ENCODE measurements at places on chromosomes 5 and 9. TPM values are rescaled to one million over a fixed set of nuclear protein-coding genes. Genes with fewer than 3 reads are reported as not detected.

- DNase-seq = no peak
These were observed 220.6 kb upstream of the DMAC1 start for GRCh38 chr9:8020186-8020585.

GRCh38 chr9:107868186-107868585, 378.6 kb upstream of the KLF4 start:
- DNase-seq = no peak

- no peak for DNase-seq
These were observed 50.9 kb downstream of the MVB12B start for GRCh38 chr9:126377536-126377935.

GRCh38 chr5:104062621-104063377, 500.2 kb upstream of the NUDT12 start:
- DNase-seq = no peak

- DNase-seq = no peak
These were observed 534.5 kb downstream of the TMEM38B start for GRCh38 chr9:106228861-106229260.

GRCh38 chr5:126274076-126274762, 149.0 kb upstream of the GRAMD2B start:
- no peak for DNase-seq

DNA sequence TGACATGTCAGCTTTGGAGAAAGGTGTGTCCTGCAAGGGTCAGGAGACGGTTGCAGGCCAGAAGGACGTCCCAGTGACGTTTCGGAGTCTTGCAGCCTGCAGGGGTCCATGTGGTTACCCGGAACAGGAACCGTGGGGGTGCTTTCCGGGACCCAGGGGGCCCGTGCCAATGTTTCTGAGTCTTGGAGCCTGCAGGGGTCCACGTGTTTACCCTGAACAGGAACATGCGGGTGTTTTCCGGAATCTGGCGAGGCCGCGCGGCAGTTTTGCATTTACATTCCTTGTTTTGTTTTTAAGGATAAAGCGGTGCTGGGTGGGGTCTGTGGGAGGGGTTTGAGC, 30.6 kb downstream of the NKD2 start:
- no peak for DNase-seq

DNA sequence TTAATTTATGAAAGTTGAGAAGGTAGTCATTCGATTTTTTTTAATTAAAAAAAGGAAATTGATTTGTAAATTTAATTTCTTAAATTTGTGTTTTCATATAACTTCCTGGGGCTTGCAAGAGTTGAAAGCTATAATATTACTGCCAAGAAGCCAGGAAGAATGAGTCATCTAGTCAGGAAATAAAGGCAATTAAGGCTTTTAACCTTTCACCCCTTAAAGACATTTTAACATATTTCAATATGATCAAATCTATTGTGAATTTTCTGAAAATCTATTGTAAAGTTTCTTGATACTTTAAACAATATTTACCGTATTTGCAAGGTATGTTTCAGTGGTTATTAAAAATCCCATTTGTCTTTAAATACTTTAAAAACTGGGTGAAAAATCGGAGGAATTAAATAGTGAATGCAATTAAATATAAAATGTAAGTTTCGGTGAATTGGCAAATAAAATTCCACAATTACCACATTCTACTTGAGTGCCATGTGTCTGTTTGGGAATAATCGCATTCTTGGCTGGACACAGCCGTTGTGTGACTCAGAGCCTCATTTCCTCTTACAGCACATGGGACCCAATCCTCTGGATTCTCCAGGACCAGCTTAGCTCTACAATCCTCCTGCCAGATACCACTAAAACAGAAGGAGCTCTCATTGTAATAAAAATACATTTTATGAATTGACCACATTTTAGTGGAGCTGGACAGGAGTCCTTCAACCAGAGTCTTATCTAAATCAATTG, 310.7 kb downstream of the HCN1 start:
- DNase-seq = no peak

DNA sequence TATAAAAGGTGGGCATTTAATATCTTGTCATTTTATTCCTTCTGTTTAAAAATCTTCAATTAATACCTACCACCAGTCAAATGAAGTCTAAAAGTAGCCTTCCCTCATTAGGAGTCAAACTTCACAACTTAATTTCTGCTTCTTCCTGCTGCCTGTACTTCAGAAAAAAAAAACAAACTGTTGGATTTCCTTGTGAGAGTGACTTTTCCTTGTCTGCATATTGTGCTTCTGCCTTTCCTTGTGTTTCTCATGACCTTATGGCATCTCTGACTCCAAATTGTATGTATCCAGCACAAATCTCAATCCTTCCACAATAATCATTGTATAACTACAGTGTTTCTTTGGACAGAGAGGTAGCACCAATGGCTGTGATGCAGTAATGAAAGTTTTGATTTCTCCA, 32.1 kb downstream of the GRAMD2B start:
- DNase-seq = no peak

DNA sequence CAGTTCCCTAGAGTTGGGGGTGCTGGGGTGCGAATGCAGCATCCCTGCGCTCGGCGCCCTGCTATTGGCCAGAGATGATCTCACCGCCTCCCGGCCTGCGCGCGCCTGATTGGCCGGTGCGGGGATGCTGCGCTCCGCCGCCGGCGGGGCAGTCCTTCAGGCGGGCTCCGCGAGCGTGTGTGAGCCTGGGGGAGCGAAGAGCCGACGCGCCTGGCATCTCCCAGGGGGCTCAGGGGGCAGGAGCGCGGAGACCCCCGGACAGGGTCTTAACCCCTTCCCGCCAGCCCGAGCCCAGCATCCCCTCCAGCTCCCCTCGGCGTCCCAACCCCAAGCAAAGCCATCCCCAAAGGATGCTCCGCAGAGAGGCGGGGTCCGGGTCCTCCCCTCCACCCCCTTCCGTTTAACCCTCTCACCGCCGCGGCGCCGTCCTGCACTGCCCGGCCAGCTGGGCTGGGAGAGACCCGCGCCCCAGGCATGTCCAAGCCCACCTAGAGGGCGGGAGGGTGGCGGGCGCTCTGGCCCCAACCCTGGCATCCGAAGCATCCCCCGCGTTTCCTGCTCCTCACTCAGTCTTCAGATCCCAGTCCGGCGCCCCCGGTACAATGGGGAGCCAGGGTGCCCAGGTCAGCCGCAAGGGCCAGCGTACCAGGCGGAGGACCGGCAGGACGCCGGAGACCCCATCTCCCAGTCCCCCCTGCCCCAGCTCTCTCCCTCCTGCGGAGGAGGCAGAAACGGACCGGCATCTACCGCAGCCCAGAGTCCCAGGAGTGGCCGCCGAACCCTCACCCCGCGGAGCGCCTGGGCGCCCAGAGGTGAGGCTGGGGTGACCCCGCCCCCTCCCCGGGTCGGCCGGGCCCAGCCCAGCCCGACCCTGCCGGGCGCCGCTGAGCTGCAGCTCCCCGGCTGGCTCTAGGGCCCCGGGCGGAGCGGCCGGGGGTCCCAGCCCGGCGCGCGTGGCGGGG, 19.3 kb upstream of the TOR2A start:
- DNase-seq = peak; percentile 56

DNA sequence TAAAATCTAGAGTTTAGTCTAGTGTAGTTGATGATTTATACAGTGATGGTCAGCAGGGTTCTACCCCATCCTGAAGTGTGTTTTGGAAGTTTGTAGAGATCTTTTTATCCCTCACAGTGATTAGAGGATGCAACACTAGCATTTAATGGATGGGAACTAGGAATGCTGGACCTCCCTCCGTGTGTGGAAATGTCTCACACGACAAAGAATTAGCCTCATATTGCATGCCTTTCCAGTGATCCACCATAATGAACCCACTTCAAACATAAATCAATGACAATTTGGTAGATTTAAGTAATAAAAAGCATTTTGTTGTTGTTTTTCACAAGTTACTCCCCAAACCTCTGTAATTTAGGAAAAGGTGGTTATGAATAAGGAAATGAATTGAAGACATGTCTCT, 82.5 kb upstream of the LMNB1 start:
- no peak for DNase-seq

- peak; percentile 43 for DNase-seq
These were observed 14.3 kb upstream of the NR4A3 start for GRCh38 chr9:99807276-99807852.

- DNase-seq = no peak
These were observed 8.1 kb downstream of the OSMR start for GRCh38 chr5:38853753-38854470.

Gene TSLP
- total RNA-seq = 1.4 TPM

Gene HAVCR2
- total RNA-seq = 14.6 TPM

Gene NUTM2F
- not detected for total RNA-seq

Gene BTNL8
- total RNA-seq = 0.19 TPM

Gene PHF19
- 17.4 TPM for total RNA-seq

Gene FOXD4
- total RNA-seq = 0.60 TPM

Gene ALDH1A1
- 191 TPM for total RNA-seq
